ENCODE measurements at places on chromosomes 4 and X.

- DNase-seq, result no peak
These were observed 96.3 kb upstream of the ENPP6 start for GRCh38 chr4:184313702-184314659.

DNA sequence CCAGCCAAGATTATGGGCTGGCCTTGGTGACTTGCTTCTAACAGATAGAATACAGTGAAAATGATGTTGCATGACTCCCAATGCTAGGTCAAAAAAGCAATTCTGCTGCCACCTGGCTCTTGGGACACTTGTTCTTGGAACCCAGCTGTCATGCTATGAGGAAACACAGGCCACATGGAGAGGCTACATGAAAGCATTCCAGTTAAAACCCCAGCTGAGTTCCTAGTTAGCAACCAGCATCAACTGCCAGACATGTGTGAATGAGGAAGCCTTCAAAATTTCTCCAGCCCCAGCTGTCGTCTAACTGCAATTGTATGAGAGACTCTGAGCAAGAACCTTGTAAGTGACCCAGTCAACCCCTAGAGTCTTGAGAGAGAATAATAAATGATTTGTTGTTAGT is 105.2 kb upstream of the FGF16 start:
- DNase-seq, result no peak

DNA sequence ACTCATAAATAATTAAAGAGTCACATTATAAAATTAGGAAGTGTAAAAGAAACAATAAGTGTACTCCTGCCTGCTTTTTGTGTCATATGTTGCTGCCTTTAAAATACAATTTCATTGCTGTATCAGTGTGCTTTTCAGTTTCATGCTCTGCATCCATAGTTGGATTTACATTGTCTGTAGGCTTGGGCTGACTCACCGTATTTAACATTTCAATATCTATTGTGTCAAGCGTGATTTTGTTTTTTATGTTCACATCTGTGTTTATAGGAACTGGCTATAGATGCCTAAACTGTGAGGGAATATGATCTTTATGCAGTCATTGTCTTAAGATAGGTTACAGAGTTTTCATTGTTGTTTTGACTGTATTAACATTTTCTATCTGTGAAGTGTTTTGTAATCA is 18.1 kb downstream of the CCSER1 start:
- no peak for DNase-seq

DNA sequence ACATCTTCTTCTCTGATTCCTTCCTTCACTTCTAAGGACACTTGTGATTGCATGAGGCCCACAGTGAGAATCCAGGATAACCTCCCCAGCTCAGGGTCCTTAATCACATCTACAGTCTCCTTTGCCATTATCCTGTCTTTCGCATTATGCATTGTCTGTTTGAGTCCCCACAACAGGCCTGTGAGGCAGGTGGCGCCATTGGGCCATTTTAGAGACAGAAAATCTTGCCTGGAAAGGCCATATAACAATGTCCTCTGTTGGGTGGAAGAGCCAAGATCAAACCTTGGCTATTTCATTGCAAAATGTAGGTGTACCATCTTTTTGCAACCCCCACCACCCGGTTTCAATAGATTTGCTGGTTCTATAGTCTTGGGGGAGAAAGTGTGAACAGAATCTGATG is 11.8 kb upstream of the DCUN1D4 start:
- peak; percentile 3 for DNase-seq

DNA sequence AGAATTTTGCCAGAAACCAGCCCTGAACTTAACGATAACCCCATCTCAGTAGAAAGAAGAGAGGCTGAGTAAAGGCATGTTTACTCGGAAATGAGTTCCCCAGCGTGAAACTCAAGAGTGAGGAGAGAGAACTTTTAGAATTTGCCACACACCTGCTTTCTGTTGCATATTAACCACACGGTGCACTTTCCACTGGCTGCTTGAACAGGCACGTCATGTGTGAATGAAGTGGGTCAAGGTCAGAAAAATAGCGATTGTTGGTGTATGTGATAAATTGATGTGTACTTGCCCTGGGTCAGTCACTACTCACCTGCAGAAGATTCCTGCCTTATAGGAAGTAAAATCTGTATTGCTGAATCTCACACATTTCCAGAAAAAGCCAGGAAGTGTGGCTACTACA is 395.7 kb downstream of the TRIML1 start:
- DNase-seq, result no peak

DNA sequence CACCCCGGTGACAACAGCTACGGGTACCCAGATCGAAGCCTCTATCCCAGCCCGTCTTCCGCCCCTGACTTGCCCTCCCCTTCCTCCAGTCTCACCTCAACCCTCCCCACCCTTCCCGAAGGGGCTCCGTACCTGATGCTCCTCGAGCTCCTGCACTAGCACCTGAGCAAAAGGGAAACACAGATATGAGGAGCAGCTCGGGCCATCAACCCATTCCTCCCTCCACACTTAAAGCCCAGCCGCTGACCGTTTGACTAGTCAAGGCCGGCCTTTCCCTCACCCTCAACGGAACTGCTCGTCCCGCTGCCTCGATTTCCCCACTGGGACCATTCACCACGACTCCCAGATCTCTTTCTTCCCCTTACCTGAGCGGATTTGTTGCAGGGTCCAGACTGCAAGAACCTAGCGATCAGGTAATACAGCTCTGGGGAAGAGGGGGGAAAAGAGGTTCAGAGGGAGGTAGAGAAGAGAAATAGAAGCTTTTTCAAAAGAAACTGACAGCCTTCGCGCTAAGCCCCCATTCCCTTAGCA is 731 bp downstream of the BRWD3 start:
- DNase-seq, result peak; percentile 11

DNA sequence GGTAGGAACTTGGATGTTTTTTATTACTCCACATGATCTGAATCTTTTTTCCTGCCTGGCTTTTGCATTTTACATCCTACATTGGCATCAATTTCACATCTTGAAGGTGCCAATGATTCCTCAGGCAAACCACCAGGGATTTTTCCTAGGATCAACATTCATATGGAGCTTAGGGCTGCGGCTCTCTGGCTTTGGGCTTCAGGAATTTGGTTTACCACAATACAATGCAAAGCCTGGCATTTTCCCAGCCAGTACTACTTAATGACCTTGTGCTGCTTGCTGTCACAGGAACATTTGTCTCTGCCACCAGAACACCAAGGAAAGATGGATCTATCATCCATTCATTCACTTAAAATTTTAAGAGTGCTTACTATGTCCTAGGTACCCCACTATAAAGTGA is 180.7 kb downstream of the PDGFC start:
- DNase-seq, result no peak

- DNase-seq, result no peak
These were observed 5.5 kb upstream of the MXD4 start for GRCh38 chr4:2267320-2267811.

- peak; percentile 1 for DNase-seq
These were observed 175.4 kb downstream of the SH3BGRL start for GRCh38 chrX:81377329-81377728.

GRCh38 chrX:109818976-109819375 is 85.9 kb upstream of the ACSL4 start:
- DNase-seq, result peak; percentile 40

DNA sequence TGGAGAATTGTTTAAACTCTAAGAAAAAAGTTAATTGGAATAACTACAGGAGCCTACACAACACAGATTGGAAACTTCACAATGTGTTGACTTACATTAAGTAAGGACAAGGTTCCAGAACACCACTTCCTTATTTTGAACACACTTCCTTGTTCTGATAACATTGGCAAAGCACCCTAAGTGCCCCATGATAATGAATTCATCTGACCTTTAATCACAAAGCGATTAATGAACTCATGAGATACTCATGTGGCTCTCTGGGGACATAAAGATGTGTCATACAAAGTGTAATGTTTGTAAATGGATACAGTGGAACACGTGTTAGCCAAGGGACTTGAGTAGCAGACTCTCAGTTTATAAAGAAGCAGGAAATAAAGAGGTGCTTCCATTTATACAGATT is 69.0 kb upstream of the ATOH1 start:
- no peak for DNase-seq

GRCh38 chr4:7442574-7443162 is 7.9 kb upstream of the PSAPL1 start:
- DNase-seq, result no peak

- no peak for DNase-seq
These were observed 1594.7 kb downstream of the TECRL start for GRCh38 chr4:62814510-62815047.

- no peak for DNase-seq
These were observed 706.6 kb downstream of the PCDH19 start for GRCh38 chrX:99703473-99703872.

DNA sequence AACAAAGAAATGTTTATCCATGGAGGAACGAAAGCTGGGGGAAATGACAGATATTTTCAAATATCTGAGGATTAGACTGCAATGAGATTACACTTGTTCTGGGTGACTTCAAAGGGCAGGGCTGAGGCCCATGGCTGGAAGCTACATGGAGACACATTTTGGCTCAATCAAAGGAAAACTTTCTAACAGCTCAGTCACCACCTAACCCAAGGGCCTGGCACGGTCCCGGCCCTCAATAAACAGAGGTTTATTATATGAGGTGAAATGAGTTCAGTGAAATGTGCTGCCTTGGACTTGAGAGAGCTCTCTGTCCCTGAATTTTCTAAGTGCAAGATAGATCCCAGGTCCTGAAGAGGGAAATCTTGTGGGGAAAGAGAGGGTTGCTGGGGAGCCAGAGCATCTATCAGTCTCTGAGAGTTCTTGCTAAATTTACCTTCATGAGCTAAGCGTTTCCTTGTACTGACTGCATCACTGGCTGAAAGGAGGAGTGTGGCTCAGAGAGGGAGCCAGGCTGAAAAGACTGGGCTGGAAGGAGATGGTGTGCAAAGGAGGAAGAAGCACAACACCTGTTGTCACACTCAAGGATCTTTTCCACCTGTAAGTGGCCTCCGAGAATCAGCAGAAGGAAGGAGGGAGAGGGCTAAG is 2.0 kb upstream of the RIPPLY1 start:
- DNase-seq, result no peak

DNA sequence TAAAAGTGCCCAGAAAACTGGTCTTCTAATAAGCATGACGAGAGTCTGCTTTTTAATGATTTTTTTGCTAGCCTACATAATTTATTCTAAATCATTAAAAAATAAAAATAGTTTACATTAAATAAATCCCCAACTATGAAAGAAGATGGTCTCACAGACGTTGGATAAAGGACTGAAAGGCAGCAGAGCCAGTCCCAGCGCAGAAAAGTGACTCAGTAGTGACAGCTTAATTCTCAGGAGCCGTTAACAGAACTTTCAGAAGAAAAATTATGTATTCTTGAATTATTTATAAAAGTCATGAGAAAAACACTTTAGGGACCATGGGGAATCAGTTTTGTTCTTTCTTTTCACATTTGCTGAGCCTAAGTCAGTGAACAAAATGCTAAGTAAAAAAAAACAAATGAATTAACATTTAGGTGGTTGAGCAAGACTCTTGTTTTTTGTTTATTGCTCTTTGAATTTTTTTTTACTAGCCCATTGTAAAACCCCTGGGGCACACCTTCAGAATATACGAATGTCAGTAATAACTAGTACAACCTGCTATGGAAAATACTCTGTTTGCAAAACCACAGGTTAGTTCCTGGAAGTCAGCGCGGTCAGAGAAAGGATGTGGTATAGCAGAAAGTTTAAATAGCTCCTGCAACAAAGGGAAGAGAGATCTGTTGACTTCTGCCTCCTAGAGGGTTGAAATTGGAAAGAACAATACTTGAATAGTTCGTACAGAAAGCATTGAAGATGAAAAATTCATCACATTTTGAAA is 50.4 kb upstream of the CCDC160 start:
- no peak for DNase-seq

GRCh38 chrX:69079268-69079667 is 86.0 kb downstream of the PJA1 start:
- DNase-seq, result no peak

DNA sequence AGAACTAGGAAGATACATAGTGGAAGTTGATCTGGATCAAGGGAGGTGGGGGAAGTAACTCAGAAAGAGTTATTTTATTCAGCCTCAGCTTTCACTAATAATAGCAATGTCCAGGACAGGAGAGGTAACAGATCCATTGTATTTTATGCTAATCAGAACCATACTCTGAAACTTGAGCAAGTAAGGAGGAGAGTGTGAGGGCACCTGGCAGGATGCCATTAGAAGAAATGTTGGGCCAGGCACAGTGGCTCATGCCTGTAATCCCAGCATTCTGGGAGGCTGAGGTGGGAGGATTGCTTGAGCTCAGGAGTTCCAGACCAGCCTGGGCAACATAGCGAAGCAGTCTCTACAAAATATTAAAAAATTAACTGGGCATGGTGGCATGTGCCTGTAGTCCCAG is 16.3 kb downstream of the GPR34 start:
- no peak for DNase-seq

GRCh38 chrX:123814343-123814742 is 45.5 kb upstream of the XIAP start:
- no peak for DNase-seq

DNA sequence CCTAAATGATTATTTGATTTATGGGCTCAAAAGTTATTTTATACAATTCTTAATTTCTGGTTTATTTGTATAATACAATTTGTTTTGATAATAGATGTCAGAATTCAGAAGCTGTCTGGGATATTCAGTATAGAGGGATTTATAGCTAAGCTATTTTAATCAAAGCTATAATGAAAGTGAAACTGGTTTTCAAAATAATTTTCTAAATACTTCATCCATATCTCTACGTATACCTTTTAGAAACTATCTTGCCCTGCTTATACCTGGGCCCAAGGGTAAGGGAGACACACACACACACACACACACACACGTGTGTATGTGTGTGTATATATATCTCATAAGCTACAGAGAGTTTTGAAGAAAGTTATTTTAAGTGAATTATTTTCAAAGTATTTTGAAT is 2.9 kb downstream of the TMEM131L start:
- DNase-seq, result no peak

- DNase-seq, result no peak
These were observed 143.9 kb downstream of the RPS6KA6 start for GRCh38 chrX:84044051-84044450.

GRCh38 chrX:155215443-155216178 is 649 bp upstream of the VBP1 start:
- no peak for DNase-seq

- DNase-seq, result no peak
These were observed 7.5 kb downstream of the CCDC120 start for GRCh38 chrX:49066278-49066677.

GRCh38 chr4:123477711-123478209 is 81.2 kb downstream of the SPRY1 start:
- DNase-seq, result no peak

GRCh38 chrX:16436348-16437188 is 213.4 kb upstream of the S100G start:
- peak; percentile 47 for DNase-seq

- DNase-seq, result no peak
These were observed 54.7 kb downstream of the SHROOM3 start for GRCh38 chr4:76489686-76490161.

Data from NCI-H1105 treated with DMSO at 0.1 percent for 48 hours (cell line).